ENCODE measurements at places on chromosomes 2 and 18.

DNA sequence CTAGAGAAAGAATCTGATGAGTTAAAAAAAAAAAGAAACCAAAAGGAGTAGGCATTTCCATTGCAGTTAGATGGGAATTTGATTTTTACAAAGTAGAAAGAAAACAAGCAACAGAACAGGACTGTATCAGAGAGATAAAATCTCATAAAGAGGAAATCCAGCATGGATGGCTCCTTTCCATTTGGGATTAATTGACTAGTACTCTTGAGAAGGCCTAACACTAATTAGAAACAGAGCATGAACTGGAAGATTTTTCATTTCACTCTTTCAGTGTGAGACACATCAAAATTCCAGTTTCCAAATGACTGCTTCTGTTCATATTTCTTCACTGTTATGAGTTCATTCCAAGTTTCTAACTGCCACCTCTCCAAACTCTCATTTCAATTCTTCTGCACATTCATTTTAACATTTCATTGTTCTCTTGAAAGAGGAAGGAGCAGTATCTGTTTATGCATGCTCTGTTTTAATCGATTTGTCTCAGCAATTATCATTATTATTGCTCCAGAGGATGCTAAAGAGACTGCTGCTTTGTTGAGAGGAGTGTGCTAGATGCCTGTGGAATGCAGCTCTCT, 108.8 kb upstream of the PIEZO2 start:
- no peak for DNase-seq

GRCh38 chr2:111058264-111058663, 62.5 kb upstream of the BCL2L11 start:
- DNase-seq, result no peak

- no peak for DNase-seq
These were observed 50.5 kb downstream of the ZNF516 start for GRCh38 chr18:76444446-76445105.

- DNase-seq, result no peak
These were observed 1.3 kb downstream of the PTMA start for GRCh38 chr2:231709636-231709980.

DNA sequence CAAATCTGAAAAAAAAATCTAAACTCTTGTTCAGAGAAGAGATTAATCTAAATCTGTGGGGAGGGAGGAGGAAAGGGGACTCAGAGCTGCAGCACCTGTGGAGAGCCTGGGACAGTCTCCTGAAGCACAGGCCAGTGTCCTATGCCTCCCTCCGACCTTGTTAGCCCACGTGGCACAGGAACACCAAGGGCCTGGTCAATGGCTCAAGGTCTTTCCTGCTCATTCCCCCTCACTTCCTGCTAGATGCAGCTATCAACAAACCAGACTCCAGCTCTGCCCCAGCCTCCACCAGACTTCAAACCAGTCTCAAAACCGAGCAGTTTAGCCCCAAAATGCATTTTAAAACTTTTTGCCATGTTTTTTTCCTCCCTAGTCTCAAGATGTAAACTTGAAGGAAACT, 20.1 kb upstream of the SULT1C3 start:
- no peak for DNase-seq

DNA sequence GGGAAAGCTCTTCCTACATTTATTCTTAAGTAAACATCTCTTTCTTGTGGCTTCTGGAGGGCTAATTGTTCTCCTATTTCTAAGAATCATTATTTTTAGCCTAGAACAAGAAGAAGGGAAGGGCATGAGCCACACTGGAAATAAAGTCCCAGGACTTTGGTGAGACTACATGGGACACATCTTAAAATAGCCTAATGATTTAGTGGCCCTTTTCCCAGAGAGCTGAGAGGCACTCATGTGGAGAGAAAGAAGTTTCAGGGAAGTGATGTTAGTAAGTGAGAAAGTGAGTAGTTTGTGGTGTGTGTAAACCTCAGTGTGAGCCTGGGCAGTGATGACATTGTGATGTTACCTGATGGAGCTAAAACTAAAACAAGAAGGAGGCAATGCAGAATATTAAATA, 14.6 kb downstream of the ITGA4 start:
- DNase-seq, result no peak
